ENCODE measurements at places on chromosomes 3 and 15.

- DNase-seq = no peak
Measured at GRCh38 chr3:175258763-175259162, 399.6 kb downstream of the NAALADL2 start.

- DNase-seq = no peak
Measured at GRCh38 chr3:169999433-169999832, 32.8 kb downstream of the SEC62 start.

DNA sequence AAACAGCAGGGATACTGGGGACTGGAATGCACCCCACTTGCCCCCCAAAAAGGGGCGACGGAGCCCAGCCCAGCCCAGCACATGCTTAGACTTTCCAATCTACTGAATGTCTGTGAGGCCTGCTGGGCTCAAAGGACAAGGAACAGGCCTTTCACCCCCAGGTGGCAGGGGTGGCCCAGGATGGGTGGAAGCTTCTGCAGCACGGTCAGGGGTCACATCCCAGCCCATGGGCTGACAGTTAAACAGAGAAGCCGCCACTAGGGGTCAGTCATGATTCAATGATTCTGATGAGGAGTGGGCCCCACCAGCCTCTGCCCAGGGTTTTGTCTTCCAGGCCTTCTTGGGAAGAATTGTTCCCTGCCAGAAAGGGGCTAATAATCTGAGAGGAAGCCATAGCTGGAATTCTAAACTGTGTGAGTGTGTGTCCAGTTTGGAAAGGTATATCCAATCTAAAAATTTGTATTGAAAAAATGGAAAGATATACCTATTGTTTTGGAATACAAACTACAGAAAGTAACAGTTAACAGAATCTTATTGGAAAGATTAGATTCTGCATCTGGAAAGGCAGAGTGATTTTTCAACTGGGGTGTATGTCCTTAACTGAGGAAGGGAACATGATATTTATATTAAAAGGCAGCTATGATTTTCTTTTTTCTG lies 2.2 kb downstream of the CHRNB4 start:
- DNase-seq = no peak

- DNase-seq = no peak
Measured at GRCh38 chr15:91881569-91882297, 28.2 kb downstream of the SLCO3A1 start.

DNA sequence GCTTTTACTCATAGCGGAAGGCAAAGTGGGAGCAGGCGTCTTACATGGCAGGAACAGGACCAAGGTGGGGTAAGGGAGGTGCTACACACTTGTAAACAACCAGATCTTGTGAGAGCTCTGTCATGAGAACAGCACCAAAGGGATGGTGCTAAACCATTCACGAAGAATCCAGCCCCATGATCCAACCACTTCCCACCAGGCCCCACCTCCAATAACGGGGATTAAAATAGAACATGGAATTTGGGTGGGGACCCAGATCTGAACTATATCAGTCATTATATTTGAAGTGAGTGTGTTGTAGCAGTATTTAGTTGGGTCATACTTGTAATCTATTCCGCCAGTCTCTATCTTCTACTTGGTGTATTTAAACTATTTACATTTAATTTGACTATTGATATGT lies 190.9 kb downstream of the RPLP1 start:
- no peak for DNase-seq

DNA sequence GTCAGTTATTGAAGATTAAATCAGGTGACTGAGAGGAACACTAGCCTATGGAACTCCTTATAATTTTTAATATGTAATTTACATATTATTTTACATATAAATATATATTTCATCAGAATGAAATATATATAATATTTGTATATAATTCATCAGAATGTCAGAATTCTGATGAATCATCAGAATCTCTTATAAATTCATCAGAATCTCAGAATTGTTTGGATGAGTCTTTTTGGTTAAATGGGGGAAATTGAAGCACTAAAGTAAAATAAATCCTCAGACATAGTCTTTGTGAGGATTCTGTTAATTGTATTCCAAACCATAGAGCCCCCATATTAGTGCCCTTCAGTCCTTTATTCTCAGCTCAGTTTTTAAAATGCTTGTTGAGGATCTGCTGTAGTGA lies 15.4 kb downstream of the TCF12 start:
- DNase-seq = no peak

DNA sequence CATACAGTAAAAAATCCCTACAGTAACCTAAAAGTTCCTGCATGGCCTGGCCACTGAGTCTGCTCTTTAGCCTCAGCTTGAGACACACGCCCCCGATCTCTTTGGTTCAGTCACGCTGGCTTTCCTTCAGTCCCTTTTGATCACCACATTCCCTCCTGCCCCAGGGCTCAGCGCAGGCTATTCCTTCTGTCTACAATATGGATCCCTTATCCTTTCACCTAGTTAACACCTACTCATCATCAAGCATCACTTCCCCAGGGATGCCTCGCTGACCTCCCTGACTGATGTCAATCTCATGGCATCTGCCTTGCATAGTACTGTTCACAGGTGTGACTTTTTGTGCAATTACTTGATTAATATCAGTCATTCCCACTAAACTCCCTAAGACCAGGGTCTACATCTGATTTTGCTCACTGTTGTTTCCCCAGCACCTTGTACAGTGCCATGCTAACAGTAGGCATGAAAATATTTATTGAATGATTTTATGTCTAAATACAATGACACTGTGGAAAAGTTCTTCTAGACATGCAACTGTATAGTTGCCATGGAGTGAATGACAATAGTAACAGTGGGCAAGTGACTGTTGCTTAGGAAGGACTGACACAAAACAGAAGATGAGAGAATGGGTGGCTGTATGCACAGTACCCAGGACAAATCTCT lies at the start of gene SNTN:
SNTN (plus strand) TSS at position 610 of the 660 bp plus-strand sequence; CDS start at position 623, 13 bp downstream.
- no peak for DNase-seq

Measured in cortex of kidney (tissue), 1 donor.